ENCODE measurements at places on chromosomes 7 and 10.
A peak's percentile ranks its signal among the peaks of the same experiment; 100 is the strongest.

DNA sequence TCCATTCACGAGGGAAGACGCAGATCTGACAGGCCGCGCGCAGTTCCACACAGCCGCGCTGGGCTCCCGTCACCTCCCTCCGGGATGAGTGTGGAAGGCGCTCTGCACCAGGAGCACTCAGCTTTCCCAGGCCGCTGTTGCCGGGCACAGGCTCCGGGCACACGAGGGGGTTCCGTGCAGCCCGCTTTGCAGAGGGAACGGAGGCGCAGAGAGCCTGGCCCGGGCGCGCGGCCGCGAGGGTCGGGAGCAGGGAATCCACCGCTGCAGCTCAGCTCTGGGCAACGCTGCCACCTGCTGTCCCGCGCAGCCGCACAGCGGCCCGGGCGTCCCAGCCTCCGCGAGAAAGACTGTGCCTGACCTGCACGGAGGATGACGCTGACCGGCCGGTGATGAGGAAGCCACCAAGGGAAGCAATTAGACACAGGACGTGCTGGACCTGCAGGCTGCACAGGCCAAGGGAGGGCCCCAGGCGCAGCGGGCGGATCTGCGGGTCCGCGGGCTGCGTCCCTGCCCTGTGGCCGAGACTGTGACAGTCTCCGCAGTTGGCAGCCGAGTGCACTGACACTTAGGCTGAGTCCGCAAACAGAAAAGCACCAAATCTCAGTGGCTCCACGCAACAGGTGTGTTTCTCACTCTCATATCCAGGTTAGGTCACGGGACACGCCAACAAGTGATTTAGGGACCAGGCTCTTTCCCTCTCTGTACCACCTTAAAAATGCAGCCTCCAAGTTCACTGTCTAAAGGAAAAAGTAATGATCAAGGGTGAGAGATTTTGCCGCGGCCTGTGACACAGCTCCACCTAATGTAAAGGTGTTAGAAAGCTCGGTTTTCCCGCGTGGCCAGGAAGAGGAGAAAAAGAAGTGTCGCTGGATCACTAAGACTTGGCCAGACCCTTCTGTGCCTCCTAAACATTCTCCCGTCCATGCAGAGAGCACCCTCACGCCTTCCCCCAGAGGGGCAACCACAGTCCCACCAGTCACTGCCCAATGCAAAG, 94.5 kb downstream of the SEC61G start:
- DNase-seq = no peak

DNA sequence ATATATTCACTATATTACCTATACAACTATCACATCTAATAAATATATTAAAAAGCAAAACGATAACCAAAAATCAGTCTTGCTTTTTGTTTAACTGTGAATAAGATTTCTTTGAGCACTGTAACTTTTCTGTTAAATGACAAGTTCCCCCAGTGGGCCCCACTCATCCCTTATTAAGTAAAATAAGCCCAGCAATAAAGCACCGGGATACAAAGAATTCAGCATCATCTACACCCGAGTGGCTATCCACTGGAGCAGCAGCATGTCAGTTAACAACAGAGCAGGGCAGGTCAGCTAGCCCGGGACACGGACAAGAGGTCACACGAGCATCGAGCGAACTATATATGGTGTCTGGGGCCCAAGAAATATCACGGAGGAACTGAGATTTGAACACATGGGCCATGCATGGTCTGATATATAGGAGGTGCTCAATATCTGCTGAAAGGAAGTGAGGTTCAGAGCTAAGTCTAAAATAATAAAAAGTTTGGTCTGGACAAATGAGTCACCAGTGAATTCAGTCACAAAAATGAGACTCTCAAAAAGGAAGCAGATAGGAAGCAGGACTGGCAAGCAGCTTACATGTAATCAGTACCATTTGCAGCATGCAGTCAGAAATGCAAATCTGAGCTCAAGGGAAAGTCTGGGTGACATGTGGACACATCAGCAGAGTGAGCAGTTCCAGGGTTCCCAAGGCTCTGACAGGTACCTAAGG, 4.1 kb downstream of the ERCC6 start:
- DNase-seq = no peak

GRCh38 chr10:28378986-28379585, 76.2 kb upstream of the MPP7 start:
- no peak for DNase-seq

DNA sequence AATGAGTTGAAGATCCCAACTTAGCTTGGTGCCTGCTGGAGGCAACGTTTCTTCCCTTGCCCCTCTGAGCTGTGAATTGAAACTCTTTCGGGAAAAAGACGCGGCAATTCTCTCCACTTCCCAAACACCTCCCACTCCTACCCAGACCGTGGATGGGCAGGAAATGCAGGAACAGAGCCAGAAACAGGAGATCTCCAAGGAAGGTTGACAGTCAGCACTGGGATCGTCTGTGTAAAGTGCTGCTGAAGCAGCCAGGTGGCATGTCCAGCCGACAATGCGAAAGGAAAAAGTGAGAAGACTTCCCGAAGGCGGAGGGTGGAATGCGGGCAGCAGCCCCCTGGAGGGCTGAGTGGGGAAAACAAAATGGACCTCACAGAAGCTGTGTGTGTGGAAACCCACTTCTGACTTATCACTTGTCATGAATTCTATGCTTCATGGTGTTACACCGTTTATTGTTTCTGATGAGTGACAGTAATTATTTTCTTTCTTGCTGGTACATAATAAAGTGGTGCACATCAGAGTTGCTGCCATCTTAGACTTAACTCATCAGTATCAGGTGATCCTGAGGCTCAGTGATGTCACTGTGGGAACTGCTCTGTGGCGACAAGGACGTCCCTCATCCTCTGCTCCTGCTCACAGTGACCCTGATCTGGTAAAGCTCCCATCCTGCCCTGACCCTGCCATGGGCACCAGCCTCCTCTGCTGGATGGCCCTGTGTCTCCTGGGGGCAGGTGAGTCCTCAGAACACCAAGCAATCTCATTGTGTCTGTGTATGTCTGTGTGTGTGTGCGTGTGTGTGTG, 220.5 kb upstream of the PRSS1 start:
- DNase-seq = no peak

DNA sequence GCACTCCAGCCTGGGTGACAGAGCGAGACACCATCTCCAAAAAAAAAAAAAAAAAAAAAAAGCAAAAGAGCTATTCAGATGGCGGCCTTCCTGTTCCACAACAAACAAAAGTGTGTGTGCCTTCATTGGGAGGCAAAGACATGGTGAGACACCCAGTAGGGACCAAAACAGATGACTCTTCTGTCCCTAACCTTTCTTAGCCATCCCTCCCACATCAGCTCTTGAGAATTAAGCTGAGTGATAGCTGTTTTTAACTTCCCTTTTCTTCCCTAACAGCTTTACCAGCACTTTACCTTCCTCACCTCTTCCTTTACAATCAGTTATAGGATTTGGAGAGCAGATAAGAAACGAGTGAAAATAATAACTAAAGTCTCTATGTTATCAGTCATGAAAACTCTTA, 48.2 kb downstream of the ARMH3 start:
- DNase-seq = no peak

DNA sequence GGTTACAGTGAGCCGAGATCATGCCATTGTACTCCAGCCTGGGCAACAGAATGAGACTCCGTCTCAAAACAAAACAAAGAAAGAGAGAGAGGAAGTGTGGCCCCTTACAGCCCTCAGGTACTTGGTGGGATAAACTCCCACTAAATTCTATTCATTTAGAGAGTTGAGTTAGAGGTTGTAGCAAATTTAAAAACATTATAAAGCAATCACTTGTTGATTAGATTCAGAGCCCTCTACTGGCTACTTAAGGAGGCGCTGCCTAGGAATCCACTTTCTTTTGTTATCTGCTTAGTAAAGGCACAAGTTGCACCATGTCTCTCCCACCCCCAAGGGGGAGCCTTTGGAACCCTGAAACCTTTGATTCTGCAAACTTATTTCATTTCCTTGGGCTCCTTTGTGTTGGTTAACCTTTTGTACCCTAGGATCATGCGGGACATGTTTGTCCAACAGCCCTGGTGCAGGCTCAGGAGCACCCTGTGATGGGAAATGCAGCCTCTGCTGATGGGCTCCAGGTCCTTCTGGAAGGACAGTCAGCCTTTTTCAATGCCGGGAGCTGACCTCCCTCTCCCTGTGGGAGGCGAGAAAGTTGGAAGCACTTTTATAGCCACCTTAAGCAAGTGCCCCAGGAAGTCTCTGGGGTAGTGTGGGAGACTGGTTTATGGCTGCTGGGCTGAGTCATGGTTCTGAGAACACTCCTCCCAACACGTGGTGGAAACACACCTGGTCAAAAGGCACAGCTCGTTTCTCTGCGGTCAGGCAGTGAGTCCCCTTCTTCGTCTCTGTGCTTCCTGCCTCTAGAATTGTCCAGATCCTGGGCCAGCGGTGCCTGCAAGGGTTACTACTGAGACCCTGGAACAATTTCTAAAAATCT, 2.3 kb downstream of the HKDC1 start:
- DNase-seq = peak; percentile 81
